ENCODE measurements at places on chromosomes 6 and 20. TPM values are rescaled to one million over a fixed set of nuclear protein-coding genes. Genes with fewer than 3 reads are reported as not detected.

Gene TMEM151B
- 0.70 TPM for total RNA-seq

Gene EYS
- total RNA-seq, result 0.10 TPM

Gene GDAP1L1
- total RNA-seq, result 6.1 TPM

Gene RNF39
- 0.14 TPM for total RNA-seq

Gene GTSF1L
- not detected for total RNA-seq
